ENCODE measurements at places on chromosomes 12 and 14.

- H3K4me3 ChIP-seq: no peak overlapping the region
- no peaks in the 10 kb centered on the region for H3K36me3 ChIP-seq
- no peaks in the 10 kb centered on the region for H3K27me3 ChIP-seq
- no peak for DNase-seq
- H3K27ac ChIP-seq: peak overlapping the region; percentile 78
Measured at GRCh38 chr12:20547816-20548575, 147.1 kb upstream of the SLCO1C1 start.

- H3K4me3 ChIP-seq: no peak overlapping the region
- H3K36me3 ChIP-seq: peaks cover 17% of the 10 kb centered on the region
- H3K27ac ChIP-seq: no peak overlapping the region
Measured at GRCh38 chr12:128791395-128792322, 32.1 kb downstream of the SLC15A4 start.

DNA sequence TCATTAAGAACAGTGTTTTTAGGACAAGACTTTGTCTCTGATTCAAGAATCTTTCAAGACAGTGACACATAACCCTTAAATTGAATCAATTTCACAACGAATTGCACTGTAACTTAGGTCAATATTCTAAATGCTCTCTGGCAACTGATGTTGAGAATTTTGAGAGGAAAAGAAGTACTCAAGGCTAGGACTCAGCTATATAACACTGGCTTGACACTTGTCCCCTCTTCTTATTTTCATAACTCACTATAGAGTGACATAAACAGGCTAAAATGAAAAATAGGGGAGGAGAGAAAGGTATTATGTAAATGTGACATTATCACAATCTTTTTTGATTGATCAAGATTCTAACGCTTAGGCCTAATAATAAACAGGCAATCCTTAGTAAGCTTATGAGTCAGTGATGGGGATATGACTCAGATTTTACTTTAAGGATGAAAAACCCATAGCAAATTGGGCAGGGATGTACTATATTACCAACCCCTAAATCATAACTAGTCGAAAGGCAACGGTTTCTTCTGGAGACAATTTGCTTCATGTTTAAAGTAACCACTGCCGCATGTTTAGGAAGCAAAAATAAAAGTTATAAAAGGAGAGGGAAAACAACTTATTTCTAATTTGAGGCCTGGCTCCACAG lies 10.9 kb downstream of the BTG1 start:
- H3K4me3 ChIP-seq: no peak overlapping the region
- H3K36me3 ChIP-seq: peaks cover 6% of the 10 kb centered on the region
- H3K27ac ChIP-seq: peak overlapping the region; percentile 79

DNA sequence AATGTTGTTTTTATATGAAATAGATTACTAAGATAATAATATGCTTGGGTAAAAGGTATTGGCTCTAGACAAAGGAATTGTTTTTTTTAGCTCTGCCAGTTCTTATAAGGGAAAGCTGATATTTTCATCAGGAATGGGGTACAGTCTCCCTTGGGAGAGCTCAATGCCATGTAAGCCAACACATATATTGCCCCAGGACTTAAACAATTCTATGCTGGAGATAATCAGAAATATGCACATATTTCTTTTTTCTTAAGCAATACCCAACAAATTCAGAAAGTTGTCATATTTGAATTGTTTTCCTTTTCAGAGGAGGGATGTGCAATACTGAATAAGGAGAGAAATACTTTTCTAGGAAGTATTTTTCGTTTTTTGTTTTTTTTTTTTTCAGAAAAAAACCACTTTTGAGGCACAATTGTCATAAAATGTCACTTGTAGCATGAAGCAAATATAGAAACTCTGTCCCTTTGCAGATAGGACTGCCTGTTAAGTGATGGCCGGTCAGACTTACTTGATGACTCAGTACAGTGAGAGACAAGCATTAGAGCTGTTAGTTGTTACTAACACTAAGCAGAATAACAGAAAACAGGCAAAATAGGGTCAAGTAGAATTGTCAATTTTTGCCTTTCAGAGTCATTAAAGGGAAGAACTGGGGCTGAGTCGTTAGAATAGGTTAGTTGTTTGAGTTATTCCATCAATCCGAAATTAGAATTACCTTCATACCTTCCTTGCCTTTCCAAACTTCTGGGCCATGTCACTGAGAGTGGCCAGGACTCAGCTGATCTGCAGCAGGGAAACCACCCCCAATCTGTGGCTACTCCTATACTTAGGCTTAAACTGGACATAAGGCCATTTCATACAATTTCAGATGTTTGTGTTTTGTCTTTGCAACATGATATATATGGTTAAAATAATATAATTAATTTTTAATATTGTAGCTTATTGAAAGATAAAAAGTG lies 168.1 kb downstream of the SLC38A4 start:
- H3K4me1 ChIP-seq: no peaks in the 10 kb centered on the region
- H3K27ac ChIP-seq: peak overlapping the region; percentile 11
- no peak overlapping the region for H3K4me3 ChIP-seq
- no peaks in the 10 kb centered on the region for H3K27me3 ChIP-seq
- DNase-seq: no peak

DNA sequence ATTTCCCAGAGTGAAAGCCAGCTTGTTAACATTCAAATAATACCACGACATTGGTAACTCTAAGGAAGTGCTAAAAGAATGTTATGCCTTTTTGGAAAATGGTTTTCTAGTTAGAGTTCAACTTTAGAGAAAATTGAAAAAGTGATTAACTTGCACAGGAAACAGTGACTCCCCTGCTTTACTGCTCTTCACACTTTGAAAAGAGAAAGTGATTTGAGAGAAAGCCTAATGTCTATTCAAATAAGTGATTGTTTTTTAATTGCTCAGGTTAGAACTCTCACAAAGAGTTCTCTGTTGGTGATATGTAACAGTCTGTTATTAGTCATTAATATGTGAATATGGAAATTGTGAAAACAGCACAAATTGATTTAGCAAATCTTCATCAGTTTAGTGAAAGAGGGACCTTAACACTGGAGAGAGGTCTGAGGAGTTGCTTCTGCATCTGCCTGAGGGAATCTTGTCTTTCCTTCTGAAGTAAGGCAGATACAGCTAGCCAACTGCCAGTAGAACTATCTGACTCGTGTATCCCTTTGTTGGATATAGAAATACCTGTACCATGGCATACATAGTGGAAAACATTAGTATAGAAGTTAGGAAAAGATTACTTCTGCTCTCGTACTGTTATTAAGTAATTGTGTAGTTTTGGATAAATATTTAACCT lies 25.5 kb downstream of the ATF7IP start:
- no peak overlapping the region for H3K27ac ChIP-seq
- peaks cover 5% of the 10 kb centered on the region for H3K4me1 ChIP-seq
- H3K36me3 ChIP-seq: 0 out of 2 replicates have a peak, but pooled peaks cover 2% of the 10 kb centered on the region
- no peak for DNase-seq
- H3K27me3 ChIP-seq: no peaks in the 10 kb centered on the region
- no peak overlapping the region for H3K4me3 ChIP-seq

DNA sequence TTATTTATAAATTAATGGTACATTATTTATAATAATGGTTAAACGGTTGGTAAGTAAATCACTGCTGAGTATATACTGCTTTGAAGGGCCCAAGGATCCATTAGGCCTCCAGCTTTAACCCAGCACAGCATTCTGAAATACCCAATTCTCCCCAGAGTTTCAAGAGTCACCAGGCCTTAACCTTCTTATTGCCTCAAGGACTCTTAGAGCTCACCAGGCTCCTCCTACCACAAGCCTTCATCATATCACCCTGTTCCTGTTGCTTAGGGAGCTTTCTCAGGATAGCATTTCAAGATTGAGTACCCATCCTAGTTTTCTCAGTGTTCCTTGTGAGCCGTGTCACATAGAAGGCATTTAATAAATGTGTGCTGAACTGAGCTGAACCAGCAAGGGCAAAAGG lies 242.5 kb downstream of the FBXL14 start:
- H3K27me3 ChIP-seq: no peaks in the 10 kb centered on the region
- DNase-seq: no peak
- H3K4me1 ChIP-seq: peaks cover 26% of the 10 kb centered on the region

DNA sequence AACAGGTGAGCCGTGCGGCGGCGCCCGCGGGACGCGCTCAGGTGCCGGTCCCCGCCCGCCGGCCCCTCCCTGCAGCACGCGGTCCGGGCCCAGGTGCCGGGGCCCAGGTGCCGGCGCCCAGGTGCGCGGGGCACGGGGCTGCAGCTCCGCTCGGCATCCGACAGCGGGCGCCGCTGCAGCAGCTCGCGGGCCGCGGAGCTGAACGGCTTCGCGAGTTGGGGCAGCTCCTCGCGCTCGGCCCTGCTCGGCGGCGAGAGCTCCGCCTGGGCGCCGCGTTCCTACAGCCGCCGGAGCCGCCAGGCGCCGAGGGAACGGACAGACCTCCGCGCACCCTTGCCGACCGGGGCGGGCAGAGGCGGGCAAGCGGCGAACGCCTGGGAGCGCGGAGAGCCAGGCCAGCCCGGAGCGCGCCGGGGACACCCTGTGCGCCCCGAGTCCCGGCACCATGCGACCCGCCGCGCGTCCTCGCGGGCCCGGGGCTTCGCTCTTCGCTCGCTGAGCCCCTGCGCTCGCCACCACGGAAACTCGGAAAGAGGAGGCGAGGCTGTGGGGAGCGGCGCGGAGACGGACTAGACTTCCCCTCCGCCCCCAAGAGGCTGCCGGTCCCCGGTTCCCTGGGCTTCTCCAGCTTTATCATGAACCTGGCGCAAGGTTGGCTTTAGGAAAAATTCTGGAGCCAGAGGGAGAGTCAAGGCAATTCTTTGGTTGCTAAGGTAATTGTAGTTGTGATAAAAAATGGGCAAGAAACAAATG lies at the start of gene RGS6:
Gene RGS6, plus strand, starts transcription at position 201 of the 753 bp plus-strand sequence.
- no peak within 1 kb of the TSS for H3K27ac ChIP-seq
- DNase-seq: peak; percentile 52

GRCh38 chr14:22919601-22919921 lies 612 bp upstream of the RBM23 start:
- H3K4me3 ChIP-seq: peak overlapping the region; percentile 34
- no peak for DNase-seq
- H3K27ac ChIP-seq: peak overlapping the region; percentile 82

DNA sequence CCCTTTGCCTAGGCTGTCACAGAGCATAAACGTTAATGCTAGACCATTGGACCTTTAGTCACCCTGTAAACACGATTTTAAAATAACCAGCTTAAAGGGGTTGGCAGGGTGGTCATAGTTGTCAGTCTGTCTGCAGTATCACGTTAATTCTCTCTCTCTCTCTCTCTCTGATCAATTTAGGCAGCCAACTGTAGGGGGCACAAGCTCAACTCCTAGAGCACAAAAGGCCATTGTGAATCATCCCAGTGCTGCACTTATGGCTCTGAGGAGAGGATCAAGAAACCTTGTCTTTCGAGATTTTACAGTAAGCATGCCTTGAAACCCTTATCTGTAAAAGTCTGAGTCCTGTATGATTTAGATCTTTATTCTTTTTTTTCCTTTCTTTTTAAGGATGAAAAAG lies 97.1 kb downstream of the SCAF11 start:
- peaks cover 51% of the 10 kb centered on the region for H3K36me3 ChIP-seq
- DNase-seq: no peak
- H3K27me3 ChIP-seq: no peaks in the 10 kb centered on the region
